Effector CD4-positive, alpha-beta T cell (primary cell): ENCODE measurements at places on chromosomes 13 and 19.

GRCh38 chr19:50649433-50650391 lies at the start of gene C19orf81:
Gene C19orf81, plus strand, starts transcription at chr19:50649445. Its CDS starts 0 bp downstream, at chr19:50649445.
- DNase-seq, result no peak

GRCh38 chr19:42473686-42474085 lies 30.9 kb upstream of the CXCL17 start:
- no peak for DNase-seq

GRCh38 chr13:114204894-114205293 lies 25.8 kb downstream of the CFAP97D2 start:
- DNase-seq, result no peak

DNA sequence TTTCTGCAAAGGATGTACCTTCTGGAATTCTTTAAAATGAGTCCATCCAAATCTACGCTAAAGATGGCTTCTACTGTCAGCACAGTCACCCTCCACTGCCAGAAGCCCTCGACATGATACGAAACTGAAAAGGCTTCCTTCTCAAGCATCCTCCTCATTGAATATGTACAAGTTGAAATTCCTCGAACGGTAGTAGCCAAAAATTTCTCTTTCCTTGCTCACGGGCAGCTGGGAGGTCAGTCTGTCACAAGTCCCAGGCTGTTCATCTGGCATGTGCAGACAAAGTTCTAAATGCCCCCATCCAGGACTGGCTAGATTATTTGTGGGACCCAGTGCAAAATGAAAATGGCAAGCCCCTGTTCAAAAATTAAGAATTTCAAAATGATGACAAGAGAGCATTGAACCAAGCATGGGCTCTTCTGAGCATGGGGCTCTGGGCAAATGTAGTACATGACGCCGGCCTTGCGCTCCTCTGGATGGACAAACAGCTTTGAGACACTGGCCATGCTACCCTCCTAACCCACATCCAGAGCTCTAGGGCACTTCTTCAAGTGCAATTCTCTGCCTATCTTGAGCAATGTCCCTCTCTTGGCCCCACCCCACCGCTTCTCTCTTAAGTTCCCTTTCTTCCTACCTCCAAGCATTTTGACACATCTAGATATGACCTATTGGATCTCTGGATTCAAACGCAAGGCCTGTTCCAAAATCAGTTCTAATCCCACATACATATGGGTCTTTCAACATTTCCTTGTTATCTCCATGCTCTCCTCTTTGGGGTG lies 78.9 kb upstream of the FLT1 start:
- DNase-seq, result no peak

DNA sequence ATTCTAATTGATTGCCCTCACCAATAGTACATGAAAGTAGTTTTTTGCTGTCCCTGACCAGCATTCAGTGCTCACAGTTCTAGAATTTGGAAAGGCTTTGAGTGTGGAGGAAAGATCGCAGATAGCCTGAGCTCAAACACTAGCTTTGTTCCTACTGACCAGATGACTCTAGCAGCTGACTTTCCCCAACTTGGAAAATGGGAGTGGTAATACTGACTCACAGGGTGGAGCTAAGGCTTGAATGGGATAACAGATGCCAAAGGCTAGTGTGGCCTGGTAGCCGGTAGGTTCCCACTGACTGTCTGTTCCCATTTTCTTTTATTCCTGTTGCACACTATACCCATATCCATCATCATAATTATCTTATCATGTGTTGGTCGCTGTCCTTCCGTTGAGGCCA lies 3.7 kb downstream of the ZSCAN22 start:
- no peak for DNase-seq

- DNase-seq, result no peak
Observed at GRCh38 chr19:13115936-13116281, 631 bp downstream of the TRMT1 start.

GRCh38 chr19:15118248-15118647 lies 11.0 kb downstream of the SYDE1 start:
- DNase-seq, result no peak

- no peak for DNase-seq
Observed at GRCh38 chr19:40143612-40144011, 47.6 kb upstream of the MAP3K10 start.

GRCh38 chr13:78046331-78046730 lies 127.7 kb upstream of the EDNRB start:
- no peak for DNase-seq

DNA sequence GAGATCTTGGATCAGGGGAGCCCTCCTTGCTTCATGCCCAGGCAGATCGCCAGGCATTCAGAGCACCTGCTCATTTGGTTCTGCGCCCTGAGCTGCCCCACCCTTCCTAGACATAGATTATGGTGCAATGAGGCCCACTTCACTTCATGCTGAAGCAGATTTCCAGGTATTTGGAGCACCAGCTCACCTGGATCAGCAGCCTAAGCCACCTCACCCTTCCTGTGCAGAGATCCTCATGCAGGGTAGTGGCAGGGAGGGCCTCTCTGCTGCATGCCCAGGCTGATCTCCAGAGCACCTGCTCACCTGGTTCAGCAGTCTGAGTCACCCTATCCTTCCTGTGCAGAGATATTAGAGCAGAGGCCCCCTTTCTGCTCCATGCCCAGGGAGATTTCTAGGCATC lies 1966.1 kb downstream of the PCDH9 start:
- no peak for DNase-seq

GRCh38 chr19:27860309-27860934 lies 1352.5 kb downstream of the UQCRFS1 start:
- DNase-seq, result no peak

DNA sequence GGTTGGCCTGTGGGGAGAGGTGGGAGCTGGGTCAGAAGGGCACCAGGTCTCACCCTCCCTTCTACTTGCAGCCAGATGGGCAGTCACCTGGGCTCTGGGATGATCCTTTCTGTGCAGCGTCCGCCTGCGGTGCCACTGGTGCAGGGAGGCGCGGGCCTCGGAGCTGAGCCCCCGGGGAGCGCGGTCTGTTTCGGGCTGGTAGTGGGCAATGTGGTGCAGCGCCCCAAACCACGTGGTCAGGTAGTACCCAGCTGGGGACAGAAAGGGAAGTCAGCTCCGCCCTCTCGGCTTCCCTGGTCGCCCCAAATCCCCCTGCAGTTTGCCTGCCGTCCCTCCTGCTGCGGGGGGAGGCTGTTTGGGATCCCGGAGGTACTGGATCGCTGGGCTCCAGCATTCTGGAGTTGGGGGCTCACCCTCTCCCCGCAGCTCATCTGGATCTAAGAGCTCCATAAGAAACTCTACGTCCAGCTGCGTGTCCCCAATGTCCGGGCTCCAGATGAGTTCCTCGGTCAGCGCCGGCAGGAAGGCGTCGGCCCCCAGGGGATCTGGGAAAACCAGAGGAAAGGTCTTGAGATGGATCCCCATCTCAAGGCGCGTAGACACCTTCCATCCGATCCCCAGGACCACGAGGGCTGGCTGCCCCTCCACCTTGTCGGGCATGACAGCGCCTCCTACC lies 8.8 kb downstream of the RINL start:
- no peak for DNase-seq

DNA sequence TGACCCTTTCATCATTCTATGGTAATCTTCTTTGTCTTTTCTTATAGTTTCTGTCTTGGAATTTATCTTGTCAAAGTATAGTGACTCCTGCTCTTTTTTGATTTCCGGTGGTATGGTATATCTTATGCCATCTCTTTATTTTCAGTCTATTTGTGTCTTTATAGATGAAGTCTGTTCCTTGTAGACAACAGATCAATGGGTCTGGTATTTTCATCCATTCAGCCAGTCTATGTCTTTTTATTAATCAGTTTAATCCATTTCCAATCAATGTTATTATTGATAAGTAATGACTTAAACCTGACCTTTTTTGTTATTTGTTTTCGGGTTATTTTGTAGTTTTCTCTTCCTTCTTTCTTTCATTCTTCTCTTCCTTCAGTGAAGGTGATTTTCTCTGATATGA lies 495.9 kb upstream of the PCDH9 start:
- DNase-seq, result no peak

DNA sequence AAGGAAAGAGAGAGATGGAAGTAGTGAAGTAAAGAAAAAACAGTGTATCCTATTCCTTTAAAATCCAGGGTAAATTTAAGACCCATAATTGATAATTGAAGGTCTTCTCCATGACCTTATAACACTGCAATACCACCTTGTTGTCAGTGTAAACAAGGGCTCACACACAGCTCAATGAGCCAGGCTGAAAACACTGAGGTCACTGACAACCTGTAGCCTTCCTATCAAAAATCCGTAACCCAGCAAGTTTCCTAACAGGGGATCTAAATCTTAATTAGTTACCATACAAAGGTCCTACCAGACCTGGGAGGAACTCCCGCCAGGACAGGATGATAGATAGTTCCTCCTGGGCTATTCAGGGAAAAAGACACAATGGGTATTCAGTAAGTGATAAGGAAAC lies 1677.1 kb downstream of the OLFM4 start:
- no peak for DNase-seq

DNA sequence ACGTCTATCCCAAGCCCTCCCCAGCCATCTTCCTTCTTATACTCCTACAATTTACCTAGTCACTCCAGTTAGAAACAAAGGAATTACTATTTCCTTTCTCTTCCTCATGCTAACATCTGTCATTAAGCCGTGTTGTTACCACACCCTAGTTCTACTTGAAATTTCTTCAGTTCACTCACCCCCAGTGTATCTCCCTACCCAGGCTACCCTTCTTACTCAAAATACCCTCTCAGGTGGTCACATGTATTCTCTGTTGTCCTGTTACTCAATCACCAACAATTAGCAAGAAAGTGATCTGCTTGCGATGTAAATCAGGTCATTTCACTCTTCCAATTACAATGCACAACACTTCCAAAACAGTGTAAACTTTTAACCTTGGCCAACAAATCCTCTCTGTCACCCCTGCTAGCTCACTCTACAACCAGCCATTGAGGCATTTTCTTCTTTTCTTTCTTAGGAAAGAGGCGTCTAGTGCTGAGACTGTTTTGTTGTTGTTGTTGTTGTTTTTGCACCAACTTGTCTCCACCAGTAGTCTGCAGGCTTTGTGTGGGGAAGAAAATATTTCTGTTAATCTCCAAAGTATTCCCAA lies 50.7 kb downstream of the PCDH17 start:
- no peak for DNase-seq
